Right atrium auricular region (tissue), 2 donors: ENCODE measurements at places on chromosomes 2 and 18. TPM values are rescaled to one million over a fixed set of nuclear protein-coding genes. Genes with fewer than 3 reads are reported as not detected.

- DNase-seq = no peak
Observed at GRCh38 chr18:6249170-6249569, 165.5 kb downstream of the L3MBTL4 start.

DNA sequence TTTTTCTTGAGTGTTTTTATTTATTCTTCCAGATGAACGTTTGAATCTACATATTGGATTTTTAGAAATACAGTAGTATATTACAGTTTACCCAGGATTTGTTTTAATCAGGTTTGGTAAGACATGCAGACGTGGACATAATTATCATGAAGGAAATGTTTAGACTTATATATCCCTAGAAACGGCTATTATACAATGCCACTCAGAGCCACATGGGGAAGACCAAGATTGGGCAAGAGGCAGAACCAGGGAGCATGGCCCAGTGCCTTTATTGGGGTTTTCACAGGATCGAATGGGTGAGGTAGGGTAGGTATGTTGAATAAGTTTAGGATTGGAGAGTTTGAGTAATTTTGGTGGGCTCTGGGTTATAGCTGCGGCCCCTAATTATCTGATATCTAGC is 212.2 kb downstream of the CAMKMT start:
- DNase-seq = no peak

DNA sequence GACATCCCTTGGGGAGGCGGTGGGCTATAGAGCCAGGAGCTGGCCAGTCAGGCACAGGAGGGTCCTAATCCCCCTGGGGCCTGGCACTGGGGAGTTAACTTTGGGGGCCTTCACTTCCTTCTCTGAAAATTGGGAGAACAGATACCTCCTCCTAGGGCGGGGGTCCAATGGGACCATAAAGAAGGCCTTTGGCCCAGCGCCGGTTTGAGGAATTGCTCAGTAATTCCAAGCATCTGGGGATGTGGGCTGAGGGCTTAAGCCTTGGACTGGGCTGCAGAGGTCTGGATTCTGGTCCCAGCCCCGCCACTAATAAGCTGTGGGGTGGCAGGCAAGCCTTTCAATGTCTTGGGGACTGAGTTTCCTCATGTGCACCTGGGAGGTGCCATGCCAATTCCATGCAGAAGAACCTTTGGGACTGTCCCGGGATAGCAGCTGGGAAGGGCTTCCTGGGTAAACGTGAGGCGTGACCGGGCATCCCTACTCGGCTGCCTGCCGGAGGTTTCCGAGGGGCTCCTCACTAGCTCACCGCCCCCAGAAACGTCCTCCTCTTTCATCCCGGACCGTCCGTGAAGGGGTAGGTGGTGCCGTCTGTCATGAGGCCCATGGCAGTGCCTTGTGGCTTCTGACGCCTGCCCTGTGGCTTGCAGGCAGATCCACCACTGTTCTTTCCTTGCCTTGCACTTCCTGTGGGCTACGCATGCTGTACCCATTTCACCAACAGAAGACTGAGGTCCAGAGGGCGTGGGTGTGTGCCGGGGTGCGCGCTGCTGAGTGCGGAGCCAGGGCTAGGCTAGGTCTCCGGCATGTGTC is 67.4 kb upstream of the HPCAL1 start:
- DNase-seq = no peak

DNA sequence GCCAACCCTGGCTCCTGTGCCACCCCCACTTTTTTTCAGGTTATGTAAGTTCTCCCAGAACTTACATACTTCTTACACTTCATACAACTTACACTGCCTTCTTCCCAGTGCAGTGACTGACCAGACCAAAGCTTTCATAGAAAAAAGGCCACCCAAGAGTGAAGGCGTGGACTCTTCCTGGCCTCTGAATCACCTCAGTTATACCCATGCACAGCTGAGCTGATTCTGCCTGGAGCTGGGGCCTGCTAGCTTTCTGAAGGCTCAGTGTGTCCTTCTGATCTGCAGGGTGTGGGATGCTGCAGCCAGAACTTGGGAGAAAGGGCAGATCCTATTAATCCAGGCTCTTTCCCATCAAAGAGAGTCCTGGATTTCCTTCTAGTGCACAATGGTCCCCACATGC is 216.1 kb downstream of the TTC32 start:
- no peak for DNase-seq

DNA sequence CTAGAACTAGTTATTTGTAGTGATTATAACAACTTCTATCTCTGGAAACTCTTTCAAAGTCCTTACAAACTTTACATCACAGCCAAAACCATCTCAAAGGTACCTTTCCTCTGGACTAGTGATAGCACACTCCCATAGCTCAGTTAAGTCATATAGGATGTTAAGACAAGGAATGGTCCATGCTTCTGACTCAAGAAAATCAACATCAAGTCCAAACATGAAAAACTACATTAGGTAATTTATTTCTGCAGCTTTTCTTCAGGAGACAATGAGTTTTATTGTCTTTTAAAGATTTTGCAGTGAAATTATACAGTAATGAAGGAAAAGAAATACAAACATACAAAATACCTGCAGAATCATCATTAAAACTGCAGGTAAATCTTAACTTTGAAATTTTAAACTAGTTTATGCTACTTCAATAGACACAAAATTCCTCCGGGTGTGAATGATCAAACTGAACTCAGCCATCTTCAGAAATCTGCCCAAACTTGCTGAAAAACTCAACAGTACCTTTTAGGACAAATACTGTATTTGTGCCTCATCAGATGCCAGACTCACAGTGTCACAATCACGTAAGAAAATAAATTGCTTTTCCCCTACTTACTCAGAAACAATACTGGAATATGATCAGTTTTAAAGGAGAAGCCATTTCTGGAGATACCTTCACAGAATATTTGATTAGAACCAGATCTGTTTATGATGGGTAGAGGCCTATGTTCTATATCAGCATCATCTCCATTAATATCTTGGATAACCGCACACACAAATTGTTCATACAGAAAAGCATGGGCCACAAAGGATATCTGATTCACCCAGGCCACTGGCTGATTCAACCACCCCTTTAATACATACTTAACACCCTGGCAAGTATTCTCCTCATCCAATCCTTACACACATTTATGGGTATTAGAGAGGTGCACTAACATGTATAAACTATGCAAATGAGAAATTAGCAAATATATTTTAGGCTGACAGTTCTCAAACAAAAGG is 2.6 kb downstream of the TMEM131 start:
- no peak for DNase-seq

EDAR gene
- total RNA-seq = not detected
